ENCODE measurements at places on chromosomes 6 and 20.
A peak's percentile ranks its signal among the peaks of the same experiment; 100 is the strongest.

DNA sequence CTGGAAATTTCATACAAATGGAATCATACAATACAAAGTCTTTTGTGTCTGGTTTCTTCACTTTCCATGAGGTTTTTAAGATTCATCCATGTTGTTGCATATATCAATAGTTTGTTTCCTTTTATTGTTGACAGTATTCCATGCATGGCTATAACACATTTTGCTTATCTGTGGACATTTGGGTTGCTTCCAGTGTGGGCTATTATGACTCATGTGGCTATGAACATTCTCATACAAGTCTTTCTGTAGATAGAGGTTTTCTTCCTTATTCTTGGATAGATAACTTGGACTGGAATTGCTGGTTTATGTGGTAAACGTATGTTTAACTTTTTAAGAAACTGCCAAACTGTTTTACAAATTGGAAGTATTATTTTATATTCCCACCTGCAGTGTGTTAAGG, 30.0 kb upstream of the KIF6 start:
- no peak for DNase-seq

DNA sequence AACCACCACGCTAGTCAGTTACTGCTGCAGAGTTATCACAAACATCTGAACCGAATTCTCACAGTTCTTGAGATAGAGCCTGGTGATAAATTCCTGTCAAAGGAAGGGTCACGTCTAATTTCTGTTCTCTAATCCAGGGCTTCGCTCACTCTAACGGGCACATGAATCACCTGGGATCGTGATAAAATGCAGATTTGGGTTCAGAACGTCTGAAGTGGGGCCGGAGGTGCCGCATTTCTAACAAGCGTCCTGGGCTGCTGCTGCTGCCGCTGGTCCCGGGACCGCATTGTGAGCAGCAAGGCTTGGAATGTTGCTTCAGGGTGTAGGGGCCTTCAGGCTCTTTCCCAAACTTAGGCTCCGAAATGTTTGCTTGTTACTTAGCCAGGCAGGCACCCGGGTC, 264.1 kb downstream of the CDC5L start:
- DNase-seq = peak; percentile 17

DNA sequence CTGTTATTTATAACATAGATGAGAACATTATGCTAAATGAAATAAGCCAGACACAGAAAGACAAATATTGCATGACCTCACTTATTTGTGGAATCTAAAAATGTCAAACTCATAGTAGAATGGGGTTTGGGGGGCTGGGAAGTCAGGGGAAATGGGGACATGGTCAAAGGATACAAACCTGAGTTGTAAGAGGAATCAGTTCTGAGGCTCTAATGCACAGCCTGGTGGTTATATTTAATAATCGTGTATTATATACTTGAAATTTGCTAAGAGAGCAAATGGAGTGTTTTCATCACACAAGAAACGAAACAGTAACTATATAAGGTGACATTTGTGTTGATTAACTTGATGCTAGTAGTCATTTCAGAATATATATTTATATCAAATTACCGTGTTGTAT, 40.8 kb upstream of the GFOD1 start:
- no peak for DNase-seq

- DNase-seq = peak; percentile 94
Observed at GRCh38 chr6:28977341-28978132, 27.6 kb downstream of the ZNF311 start.

DNA sequence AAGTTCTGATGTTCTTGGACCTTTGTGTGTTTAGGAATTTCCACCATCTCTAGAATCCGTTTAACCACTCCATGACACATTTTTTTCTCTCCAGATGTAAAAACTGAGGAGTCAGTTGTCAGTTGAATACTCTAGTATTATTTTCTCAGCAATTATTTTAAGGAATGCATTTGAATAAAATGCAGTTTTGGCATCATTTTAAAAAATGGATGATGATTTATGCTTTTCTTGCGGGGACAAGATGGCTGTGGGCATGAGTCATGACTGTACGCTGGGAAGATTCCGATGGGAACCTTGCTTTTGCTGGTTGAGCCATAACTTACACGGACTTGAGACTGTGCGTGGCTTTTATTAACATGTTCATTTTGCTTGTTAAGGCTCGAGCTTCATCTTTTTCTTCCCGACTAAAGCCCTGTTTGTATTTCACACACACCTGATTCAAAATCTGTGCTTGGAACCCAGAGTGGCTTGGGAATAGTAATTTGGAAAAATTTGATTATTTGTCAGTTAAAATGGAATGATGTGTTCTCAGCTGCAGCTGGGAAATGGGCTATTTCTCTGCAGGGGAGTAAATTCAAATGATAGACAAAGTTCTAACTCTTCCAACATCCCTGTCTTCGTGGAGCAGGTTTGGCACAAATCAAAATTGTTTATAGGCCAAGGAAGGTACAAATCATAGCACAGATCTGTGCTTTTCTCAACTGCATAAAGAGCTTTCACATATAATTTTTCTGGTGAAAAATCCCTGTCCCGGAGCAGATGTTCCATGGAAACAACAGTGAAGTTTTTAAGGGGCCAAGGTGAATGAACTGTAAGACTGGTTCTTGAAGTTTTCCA, 470.5 kb upstream of the JAG1 start:
- DNase-seq = peak; percentile 78

GRCh38 chr6:41581381-41581991, 35.3 kb downstream of the FOXP4 start:
- peak; percentile 95 for DNase-seq

DNA sequence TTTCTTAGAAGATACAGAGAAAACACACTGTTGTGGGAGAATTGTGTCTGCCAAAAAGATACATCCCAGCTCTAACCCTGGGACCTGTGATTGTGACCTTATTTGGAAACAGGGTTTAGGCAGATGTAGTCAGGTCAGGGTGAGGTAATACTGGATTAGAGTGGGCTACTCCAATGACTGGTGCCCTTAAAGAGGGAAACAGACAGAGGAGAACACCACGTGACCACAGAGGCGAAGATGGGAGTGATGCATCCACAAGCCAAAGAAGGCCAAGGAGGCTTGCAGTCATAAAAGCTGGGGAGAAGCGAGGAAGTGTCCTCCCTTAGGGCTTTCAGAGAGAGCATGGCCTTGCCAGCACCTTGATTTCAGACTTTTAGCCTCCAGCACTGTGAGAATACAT, 35.6 kb downstream of the SLC52A3 start:
- no peak for DNase-seq

GRCh38 chr6:75089151-75089897, 116.5 kb downstream of the COL12A1 start:
- no peak for DNase-seq

All from ELR (cell line).